Activated CD8-positive, alpha-beta T cell treated with anti-CD3 and anti-CD28 coated beads for 36 hours (primary cell): ENCODE measurements at places on chromosomes 3 and 15. TPM values are rescaled to one million over a fixed set of nuclear protein-coding genes. Genes with fewer than 3 reads are reported as not detected.
A peak's percentile ranks its signal among the peaks of the same experiment; 100 is the strongest.

The DPPA2 gene
- not detected for total RNA-seq

The OCA2 gene
- total RNA-seq = not detected

DNA sequence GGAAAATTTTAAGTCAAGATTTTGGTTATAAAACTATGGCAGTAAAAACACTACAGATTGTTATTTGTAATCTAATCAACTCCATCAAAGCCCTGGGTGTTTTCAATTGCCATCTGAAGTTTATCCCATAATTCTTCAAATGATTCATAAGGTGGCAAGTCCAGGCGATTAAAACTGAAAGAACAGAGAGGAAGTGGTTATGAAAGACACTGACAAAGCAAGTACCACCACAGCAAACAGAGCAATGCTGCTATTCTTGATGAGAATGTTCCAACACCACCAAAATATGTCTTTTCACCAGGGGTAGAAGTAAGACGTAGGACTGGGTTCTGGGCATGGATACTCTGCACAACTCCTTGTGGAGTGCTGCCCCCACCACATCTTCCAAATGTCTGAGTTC, 86.9 kb upstream of the PRTG start:
- H3K27ac ChIP-seq = peak overlapping the region; percentile 41
- H3K4me1 ChIP-seq = peaks cover 16% of the 10 kb centered on the region
- no peak overlapping the region for H3K4me3 ChIP-seq
- no peaks in the 10 kb centered on the region for H3K27me3 ChIP-seq
- peak; percentile 4 for DNase-seq
- H3K36me3 ChIP-seq = no peaks in the 10 kb centered on the region

DNA sequence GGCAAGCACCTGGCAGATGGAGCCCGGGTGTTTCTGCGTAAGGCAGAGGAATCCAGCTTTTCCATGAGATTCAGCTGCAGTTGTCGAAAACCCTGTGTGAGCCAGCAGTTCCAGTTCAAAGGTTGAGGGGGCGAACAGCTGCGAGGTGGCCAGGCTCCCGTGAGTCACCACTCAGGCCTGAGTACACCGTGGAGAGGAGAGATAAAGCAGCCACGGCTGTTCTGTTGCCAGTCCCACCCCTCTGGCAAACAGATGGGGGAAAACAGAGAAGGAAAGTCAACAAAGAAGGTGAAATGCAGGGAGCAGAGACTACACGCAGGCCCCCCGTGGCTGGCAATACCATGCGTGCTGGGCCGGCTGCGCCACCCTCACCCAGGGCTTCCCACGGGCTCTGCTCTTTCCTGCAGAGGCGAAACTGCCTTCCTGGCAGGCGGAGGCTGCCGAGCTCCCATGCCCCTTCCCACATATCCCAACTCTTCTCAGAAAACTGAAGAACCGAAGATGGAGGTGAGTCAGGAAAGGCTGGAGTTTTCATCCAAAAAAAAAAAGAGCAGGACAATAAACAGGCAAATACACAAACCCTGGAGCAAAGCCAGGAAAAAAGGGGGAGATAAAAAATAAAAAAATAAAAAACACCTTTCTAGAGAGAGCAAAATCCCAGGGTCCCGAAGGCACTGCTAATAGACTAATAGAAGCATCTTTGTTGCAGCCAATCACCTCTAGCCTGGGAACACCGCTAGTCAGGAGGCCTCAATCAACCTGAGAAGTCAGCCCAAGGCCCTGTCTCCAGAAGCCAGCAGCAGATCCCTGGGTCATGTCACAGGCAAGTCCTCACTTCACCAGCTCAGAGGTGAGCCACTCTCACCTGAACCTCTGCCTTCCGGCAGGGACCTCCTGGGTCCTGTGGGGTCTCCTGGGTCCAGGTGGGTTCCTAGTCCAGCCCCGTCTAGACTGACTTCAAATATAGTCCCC, 37.7 kb downstream of the FAM174B start:
- no peak overlapping the region for H3K4me3 ChIP-seq
- no peak overlapping the region for H3K27ac ChIP-seq
- H3K36me3 ChIP-seq = no peaks in the 10 kb centered on the region
- no peak for DNase-seq
- H3K27me3 ChIP-seq = no peaks in the 10 kb centered on the region
- no peaks in the 10 kb centered on the region for H3K4me1 ChIP-seq

GRCh38 chr15:71921191-71921590, 110.8 kb downstream of the NR2E3 start:
- H3K27me3 ChIP-seq = no peaks in the 10 kb centered on the region
- DNase-seq = no peak
- H3K36me3 ChIP-seq = peaks cover 3% of the 10 kb centered on the region
- no peaks in the 10 kb centered on the region for H3K4me1 ChIP-seq
- H3K4me3 ChIP-seq = no peak overlapping the region

DNA sequence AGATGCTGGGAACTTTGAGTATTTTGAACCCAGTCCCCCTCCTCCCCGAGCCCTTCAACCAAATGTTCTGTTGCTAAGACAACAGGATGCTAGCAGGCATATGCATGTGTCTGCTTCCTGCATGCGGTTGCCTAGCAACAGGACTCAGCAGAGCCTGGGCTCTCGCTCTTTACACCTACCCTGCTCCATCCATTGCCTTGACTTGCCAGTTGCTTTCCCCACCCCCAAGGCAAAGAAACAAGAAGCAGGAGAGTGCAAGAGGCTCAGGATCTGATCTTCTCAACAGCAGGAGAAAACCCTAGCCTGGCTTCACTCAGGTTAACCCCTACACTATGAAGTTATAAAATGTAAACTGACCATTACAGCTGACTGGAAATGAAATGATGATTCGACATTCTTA, 393.0 kb downstream of the IGSF11 start:
- H3K27me3 ChIP-seq = peaks cover 4% of the 10 kb centered on the region
- H3K4me1 ChIP-seq = no peaks in the 10 kb centered on the region
- no peaks in the 10 kb centered on the region for H3K36me3 ChIP-seq
- no peak overlapping the region for H3K4me3 ChIP-seq

GRCh38 chr3:172622916-172623700, 87.8 kb downstream of the NCEH1 start:
- no peak overlapping the region for H3K4me3 ChIP-seq
- H3K27ac ChIP-seq = no peak overlapping the region
- DNase-seq = peak; percentile 51
- peaks cover 11% of the 10 kb centered on the region for H3K4me1 ChIP-seq
- H3K27me3 ChIP-seq = peaks cover 3% of the 10 kb centered on the region

DNA sequence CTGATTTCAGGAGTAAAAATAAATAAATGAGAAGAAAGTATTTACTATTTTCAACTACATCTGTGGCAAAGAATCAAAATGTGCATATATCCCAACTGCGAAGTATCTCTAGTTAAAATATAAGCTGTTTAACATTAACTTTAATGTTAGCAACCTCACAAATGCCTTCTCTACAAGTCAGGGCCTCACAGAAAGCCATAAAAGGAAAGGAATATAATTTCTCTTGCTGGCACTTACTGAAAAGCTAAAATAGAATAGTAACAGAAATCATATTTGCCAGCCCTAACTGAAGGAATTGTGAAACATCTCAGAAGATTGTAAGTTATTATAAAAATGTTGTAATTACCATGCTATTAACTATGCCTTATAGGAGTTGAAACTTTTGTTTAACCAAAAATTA, 65.1 kb upstream of the MBNL1 start:
- peak overlapping the region; percentile 79 for H3K4me3 ChIP-seq
- peaks cover 58% of the 10 kb centered on the region for H3K4me1 ChIP-seq
- no peak for DNase-seq
- H3K27me3 ChIP-seq = no peaks in the 10 kb centered on the region

DNA sequence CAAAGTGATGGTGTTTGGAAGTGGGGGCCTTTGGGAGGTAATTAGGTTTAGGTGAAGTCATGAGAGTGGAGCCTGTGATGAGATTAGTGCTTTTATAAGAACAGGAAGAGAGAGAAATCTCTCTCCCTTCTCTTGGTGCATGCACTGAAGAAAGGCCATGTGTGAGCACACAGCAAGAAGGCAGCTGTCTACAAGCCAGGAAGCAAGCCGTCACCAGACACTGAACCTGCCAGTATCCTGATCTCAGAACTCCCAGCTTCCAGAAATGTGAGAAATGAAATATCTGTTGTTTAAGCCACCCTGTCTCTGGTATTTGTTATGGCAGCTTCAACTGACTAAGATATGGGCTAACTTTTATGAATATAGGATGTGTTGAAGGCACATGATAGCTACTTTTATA, 72.6 kb downstream of the REC114 start:
- H3K27ac ChIP-seq = no peak overlapping the region
- no peaks in the 10 kb centered on the region for H3K27me3 ChIP-seq
- H3K36me3 ChIP-seq = no peaks in the 10 kb centered on the region
- peaks cover 6% of the 10 kb centered on the region for H3K4me1 ChIP-seq
- no peak overlapping the region for H3K4me3 ChIP-seq
